ENCODE measurements at places on chromosomes 7 and 10. TPM values are rescaled to one million over a fixed set of nuclear protein-coding genes. Genes with fewer than 3 reads are reported as not detected.

The PARG gene
- 4.3 TPM for polyA plus RNA-seq

DNA sequence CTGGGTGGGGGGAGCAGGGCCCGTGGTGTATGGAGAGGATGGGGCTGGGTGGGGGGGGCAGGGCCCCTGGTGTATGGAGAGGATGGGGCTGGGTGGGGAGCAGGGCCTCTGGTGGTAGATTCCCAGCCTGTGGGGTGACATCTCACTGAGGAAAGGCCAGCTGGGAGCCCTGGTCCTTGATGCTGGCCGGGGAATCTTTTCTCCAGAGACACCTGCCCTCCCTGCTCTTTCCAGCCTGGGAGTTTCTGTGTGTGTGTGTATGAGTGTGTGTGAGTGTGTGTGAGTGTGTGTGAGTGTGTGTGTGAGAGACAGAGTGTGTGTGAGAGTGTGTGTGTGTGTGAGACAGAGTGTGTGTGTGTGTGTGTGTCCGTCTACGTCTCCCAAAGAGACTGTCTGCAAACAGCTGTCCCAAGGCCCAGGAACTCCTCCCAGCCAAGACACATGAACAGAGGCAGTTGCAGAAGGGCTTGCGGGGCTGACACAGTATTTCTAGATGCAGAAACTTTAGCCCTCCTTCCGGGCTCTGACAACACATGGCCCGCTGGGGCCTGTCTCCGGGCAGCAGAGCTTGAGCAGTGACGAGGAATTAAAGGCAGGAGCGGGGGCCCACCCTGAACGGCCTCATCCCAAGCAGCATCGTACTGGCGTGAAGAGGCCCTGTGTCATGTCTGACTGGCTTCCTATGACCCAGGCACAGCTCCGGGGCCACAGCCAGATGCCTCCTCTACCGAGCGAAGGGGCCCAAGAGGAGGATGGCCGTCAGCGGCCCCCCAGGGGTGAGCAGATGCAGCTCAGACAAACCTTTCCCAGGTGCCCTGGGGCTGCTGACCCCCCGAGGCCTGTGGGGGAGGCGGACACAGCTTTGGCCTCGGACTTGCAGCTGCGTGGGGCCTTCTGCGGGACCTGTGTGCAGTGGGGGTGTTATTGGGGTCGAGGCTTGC is 24.3 kb downstream of the FAM20C start:
- peak; percentile 69 for DNase-seq

- DNase-seq: no peak
Observed at GRCh38 chr10:86360657-86361056, 5.9 kb downstream of the GRID1 start.

DNA sequence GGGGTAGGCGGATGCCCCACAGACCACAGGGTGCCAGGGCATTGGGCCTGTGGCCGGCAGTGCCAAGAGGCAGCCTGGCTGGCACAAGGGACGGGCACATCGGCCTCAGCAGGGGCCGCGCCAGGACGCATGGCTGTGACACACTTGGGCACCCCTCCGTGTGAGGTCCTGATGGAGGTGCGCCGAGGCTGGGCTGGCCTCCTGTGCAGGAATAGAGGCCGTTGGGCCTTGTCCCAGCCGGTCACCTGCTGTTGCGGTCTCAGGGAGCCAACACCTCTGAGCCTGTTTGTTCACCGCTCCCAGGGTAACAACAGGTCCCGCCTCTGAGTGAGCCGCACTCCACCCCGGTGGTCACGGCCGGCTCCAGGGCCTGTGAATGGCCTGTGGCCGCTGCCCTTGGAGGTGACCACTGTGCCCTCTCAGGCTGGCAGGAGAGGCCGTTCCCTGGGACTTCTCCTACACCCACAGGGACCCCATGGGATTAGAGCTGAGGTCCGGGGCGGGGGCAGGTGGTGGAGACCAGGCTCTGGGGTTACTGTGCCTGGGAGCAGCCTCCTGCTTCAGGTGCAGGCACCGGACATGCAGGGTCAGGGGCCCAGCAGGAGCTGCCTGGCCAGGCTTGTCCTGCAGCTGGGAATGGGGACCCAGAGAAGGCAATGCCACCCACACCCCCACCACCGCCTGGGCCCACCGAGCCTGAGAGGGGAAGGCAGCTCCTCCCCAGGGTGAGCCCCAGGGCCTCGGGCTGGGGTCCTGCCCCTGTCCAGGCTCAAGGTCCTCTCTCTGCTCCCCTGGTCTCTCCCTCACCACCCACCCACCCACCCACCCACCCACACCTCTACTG is 12.0 kb downstream of the PWWP2B start:
- DNase-seq: peak; percentile 35

- no peak for DNase-seq
Observed at GRCh38 chr7:7737674-7738073, 19.3 kb upstream of the RPA3 start.

The PAX4 gene
- polyA plus RNA-seq: not detected

- no peak for DNase-seq
Observed at GRCh38 chr10:43939939-43940820, 291.5 kb upstream of the ZNF32 start.

DNA sequence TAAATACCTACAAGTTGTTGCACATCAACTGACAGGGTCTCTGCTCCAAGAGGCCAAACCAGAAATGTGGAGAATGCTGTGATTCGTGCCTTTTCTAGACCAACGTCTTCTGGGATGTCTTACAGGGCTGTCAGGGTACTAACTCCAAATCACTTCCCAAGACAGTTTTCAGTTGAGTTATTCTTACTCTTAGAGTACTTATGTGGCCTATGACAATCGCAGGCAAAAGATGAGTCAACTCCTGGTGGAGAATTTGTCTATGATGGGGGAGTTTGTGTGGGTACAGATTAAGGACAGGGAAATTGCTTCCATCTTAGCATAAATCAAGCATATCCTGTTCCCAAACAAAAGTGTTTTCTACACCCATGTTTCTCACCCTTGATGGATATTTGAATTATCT is 734.8 kb downstream of the TNS3 start:
- DNase-seq: no peak

The C10orf62 gene
- 2.4 TPM for polyA plus RNA-seq

- DNase-seq: no peak
Observed at GRCh38 chr7:151762583-151763245, 114.2 kb downstream of the PRKAG2 start.

DNA sequence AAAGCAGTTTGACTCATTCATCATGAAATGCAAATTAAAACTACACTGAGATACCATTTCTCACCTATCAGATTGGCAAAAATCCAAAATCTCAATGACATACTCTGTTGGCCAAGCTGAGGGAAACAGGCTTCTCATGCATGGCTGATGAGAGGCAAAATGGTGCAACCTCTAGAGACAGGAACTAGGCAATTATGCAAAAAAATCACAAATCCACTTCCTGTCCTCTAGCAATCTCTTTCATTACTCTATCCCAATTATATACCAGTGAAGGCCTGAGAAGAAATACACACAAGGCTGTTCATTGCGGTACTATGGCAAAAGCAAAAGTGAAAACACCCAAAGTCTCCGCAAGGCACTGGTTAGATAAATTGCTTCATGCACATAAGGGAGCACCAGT is 25.9 kb upstream of the PTPRN2 start:
- no peak for DNase-seq

DNA sequence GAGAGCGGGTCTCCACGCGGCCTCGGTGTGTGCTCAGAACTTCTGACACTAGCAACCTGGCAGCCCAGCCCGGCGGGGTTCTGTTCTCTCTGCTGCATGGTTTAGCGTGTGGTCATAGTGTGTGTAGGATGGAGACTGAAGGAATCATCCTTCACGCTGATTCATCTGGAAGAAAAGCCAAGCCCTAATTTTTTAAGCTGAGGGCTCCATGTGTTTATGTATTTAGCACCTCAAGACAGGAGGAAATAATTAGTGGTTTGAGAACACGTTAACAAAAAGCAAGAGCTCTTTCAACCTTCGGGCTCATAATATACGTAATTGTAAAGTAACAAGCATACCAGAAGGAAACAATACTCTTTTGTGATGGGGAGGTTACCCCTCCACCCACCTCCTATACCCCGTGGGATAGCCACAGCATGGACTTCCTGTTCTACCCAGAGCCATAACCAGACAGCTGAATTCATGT is 504.6 kb upstream of the MKI67 start:
- no peak for DNase-seq

GRCh38 chr7:930975-931758 is 23.3 kb downstream of the ADAP1 start:
- no peak for DNase-seq

The EFCAB10 gene
- not detected for polyA plus RNA-seq

- no peak for DNase-seq
Observed at GRCh38 chr7:80151274-80151665, 16.6 kb downstream of the GNAI1 start.

The WDR86 gene
- 0.22 TPM for polyA plus RNA-seq

- no peak for DNase-seq
Observed at GRCh38 chr7:113763226-113763625, 155.6 kb downstream of the PPP1R3A start.

GRCh38 chr7:8277394-8277982 is 15.5 kb upstream of the ICA1 start:
- DNase-seq: no peak

The GAD2 gene
- polyA plus RNA-seq: not detected

The TLX1 gene
- 0.03 TPM for polyA plus RNA-seq

DNA sequence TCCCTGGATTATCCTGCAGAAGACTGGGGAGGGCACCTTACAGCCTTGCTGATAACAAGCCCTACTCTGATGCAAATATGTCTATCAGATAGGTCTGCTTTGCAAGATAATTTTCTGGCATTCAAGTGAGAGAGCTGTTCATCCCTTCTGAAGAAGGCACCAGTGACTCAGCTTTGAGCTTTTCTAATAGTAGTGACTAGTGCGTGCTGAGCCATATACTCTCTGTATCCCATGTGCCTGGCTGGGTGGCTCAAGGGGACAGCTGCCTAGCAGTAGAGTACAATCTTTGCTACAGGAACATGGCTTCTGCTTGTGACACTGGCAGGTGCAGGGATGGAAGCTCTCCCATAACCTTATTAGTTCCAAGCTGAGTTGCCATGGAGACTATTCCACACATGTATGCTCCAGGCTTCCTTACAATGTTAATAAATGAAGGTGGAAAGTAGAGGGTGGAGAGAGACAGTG is 35.0 kb upstream of the ABCB4 start:
- no peak for DNase-seq

- no peak for DNase-seq
Observed at GRCh38 chr7:73809467-73809951, 21.3 kb upstream of the CLDN4 start.

DNA sequence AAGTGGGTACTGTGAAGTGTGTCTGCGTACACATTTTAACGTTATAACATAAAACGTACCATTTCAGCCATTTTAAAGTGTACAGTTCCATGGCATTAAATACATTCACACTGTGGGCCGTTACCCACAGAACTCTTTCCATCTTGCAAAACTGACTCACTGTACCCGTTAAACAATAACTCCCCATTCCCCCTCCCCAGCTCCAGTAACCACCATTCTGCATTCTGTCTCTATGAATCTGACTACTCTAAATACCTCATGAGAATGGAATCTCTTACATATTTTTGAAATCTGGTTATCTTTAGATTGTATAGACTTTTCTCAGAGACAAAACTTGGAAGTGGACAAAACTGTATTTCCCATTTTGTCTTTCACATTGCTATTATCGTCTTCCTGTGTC is 9.3 kb downstream of the ARL3 start:
- no peak for DNase-seq

- DNase-seq: no peak
Observed at GRCh38 chr10:75836064-75836463, 404.6 kb downstream of the LRMDA start.

DNA sequence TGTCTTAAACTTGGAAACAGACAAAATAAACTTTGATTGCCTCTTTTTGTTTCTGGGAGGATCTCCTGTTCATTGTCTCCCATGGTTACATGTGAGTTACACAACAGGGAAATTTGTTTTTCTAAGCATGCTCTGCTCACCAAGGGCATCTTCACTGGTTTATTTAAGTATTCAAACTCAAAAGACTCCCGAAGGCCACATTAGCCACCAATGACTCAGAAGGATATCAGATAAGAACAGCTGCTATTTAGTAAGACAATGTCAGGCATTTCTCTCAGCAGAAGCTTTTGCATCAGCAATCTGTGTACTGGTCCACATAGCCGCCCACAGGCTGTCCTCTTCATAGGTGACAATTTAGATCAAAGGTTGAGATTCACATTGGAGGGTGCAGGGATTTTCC is 19.3 kb downstream of the OR6B1 start:
- DNase-seq: no peak

The OR2A5 gene
- not detected for polyA plus RNA-seq

GRCh38 chr10:3961082-3961481 is 176.1 kb upstream of the KLF6 start:
- no peak for DNase-seq

GRCh38 chr10:89114846-89115625 is 92.1 kb downstream of the CH25H start:
- DNase-seq: no peak

The STMP1 gene
- 25.7 TPM for polyA plus RNA-seq

- DNase-seq: peak; percentile 60
Observed at GRCh38 chr10:77173615-77174461, 463.8 kb downstream of the KCNMA1 start.

DNA sequence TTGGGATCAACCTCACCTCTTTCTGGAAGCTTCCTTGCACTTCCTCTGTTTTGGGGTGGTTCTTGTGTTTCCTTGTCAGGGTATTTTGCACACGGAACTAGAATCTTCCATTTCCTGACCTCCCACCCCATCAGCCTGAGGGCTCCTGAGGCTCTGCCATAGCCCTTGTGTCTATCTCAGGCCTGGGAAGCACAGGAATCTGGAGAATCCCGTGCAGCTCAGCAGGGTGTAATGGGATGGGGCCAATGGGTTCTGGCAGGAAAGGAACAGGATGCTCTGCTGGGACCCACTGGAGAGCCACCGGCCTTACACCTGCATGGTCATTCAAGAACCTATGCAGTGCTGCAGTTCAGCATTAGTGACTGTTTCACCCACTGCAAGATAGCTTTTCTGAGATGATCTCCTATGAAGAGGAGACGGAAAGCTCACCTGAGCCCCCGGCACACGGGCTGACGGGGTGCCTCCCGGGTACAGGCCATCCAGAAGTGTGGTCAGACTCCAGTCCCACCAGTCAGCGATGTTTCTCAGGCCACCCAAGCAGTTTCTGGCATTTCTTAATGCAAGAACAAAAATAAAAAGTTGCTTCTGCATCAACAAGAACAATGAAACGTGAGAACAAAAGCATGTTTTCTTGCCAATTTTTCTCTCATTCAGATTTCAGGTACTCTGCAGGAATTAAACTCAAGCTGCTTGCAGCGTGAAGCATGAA is 133.2 kb downstream of the PKD1L1 start:
- no peak for DNase-seq

The TLL2 gene
- 2.3 TPM for polyA plus RNA-seq

The GSAP gene
- 23.7 TPM for polyA plus RNA-seq

DNA sequence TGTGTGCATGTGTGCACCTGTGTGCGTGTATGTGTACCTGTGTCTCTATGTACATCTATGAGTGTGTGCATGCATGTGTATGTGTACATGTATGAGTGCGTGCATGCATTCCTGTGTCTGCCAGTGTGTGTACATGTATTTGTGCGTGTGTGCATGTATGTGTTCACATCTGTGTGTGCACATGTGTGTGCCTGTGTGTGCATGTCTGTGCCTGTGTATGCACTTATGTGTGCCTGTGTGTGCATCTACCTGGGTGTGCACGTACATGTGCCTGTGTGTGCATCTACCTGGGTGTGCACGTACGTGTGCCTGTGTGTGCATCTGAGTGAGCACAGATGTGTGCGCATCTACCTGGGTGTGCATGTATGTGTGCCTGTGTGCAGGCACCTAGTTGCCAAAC is 102.2 kb upstream of the DIP2C start:
- DNase-seq: no peak

Measured in heart right ventricle (tissue), 16 donors.